ENCODE measurements at places on chromosomes 3 and 15.

GRCh38 chr15:54719325-54719724 lies 477.4 kb downstream of the RSL24D1 start:
- DNase-seq: no peak

GRCh38 chr3:134242649-134243617 lies 7.7 kb downstream of the RYK start:
- no peak for DNase-seq

- DNase-seq: no peak
These were observed 8.6 kb downstream of the GPX1 start for GRCh38 chr3:49349348-49350114.

- no peak for DNase-seq
These were observed 473.5 kb upstream of the RGMA start for GRCh38 chr15:93562395-93563123.

GRCh38 chr15:41483115-41483514 lies 10.6 kb upstream of the ITPKA start:
- no peak for DNase-seq

DNA sequence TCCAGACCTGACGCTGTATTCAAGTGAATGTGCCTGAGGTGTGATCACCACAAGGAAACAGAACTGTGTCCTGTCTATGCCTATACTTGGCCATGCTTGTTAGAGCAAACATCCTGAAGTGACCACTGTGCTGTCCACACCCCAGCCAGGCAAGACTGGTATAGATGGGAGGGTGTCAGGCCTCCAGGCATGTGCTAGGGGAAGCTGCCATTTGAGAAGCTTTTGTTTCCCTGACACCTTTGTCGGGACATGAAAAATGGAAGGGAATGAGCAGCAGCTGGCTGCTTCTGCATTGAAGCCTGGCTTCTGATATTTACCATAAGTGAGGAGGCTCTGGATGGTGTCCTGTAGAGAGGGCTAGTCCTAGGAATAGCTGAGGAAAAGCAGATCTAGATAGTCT lies 106.2 kb downstream of the CPNE4 start:
- DNase-seq: no peak

DNA sequence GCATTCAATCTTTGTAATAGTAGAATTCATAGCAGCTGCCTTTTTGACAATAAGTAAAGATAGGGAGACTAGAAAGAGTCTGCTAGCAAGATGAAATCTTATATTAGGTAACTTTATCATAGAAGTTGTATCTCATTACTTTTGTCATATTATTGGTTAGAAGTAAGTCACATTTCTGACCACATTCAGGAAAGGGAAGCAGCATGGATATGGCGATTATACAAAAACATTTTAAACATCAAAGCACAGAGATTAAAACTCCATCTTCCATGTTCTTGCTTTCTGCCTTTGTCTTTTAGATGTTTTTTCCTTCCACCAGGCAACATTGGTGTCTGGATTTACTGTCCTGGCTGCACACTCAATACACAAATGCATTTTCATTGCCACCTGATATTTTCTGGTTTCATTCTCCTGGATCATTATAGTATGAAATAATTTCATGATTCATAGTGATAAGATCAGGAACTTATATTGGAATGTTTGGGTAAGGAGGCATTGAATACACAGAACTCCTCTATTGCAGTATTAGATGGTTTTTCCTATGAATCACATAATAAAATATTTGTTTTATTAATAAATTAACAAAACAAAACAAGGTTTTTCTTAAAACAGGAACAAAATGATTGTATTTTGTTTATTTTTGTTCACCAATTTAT lies 1460.3 kb upstream of the CADM2 start:
- DNase-seq: no peak

- no peak for DNase-seq
These were observed 14.3 kb downstream of the BHLHE40 start for GRCh38 chr3:4993276-4994143.

DNA sequence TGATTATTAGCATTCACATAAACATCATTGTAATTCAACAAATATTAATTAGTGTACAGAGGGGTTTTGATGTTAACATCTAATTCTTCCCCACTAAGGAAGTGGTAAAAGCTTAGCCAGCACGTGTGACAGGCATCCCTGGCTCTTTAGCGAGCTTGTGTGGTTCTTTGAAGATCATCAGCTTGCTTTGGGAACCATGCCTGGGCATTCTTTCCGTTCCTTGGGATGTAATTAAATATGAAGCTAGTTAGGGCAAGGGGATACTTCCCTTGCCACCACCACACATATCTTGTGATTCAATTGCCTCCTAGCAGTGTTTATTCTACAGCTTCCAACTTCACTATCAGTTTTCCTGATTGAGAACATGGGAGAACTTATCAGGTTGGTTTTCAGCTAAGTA lies 246.5 kb downstream of the MYRIP start:
- no peak for DNase-seq

- no peak for DNase-seq
These were observed 70.4 kb downstream of the CBLB start for GRCh38 chr3:105798381-105798934.

DNA sequence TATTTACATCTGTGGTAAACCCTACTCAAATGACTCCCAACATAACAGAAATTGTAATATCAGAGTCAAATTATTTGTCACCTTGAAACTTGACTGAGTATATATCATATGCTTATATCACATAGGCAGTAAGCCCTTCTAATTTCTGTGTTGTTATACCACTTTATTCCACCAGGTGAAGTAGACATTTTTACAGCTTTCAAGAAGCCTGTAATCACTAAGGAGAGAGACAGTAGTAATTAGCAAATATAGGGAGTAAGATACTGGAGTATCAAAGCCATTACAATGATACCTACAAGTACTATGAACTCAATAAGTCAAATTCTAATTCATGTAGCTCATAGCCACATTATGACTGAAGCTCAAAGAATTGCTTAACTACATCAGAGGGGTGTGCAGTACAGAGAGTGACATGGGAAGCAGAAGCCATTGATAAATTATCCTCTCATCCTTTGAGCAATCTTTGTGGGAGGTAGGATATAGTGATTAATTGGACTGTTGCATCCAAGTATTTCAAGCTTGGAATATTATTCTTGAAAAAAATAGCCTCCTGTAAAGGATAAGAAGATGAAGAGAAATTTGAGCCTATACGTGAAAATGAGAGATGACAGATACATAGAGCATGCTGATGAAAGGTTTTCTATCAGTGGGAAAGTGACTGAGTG lies 1005.9 kb downstream of the ZPLD1 start:
- DNase-seq: no peak
